Kasumi-1 (cell line): ENCODE measurements at places on chromosomes 3 and 15.

DNA sequence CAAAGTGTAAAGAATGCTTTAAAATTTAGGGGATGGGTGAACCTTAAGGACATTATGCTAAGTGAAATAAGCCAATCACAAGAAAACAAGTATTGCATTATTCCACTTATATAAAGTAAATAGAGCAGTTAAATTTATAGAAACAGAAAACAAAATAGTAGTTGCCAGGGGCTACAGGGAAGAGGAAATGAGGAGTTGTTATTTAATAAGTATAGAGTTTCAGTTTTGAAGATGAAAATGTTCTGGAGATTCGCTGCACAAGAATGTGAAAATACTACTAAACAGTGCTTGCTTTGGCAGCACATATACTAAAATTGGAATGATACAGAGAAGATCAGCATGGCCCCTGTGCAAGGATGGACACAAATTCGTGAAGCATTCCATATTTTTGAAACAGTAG lies 32.0 kb downstream of the DNAH12 start:
- DNase-seq, result no peak

DNA sequence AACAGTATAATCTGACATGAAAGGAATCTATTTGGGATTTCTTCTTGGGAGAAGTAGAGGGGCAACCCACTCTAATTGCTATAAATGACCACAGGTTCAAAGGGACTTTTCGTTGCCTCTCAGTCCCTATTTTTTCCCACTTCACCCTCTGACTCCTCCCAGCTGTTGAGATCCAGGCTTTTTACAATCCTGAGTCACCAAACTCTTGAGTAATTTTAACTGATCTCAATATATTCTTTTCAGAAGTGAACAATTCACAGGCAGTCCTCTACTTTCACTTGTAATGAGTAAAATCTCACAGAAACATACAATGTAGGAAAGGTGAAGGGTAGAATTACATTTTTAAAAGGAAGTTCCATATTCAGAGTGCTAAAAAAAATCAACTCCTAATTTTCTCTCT lies 44.6 kb downstream of the EIF4E3 start:
- DNase-seq, result no peak

- DNase-seq, result no peak
Observed at GRCh38 chr3:171132873-171133272, 106.4 kb upstream of the SLC2A2 start.

- DNase-seq, result peak; percentile 63
Observed at GRCh38 chr3:124995460-124995994, 60.3 kb downstream of the HEG1 start.

GRCh38 chr3:139559541-139559940 lies 20.0 kb upstream of the RBP1 start:
- no peak for DNase-seq

GRCh38 chr15:53072077-53072476 lies 281.9 kb upstream of the ONECUT1 start:
- peak; percentile 27 for DNase-seq

- no peak for DNase-seq
Observed at GRCh38 chr15:98240303-98240702, 279.8 kb downstream of the ARRDC4 start.

- no peak for DNase-seq
Observed at GRCh38 chr15:100048736-100049135, 293.0 kb downstream of the ADAMTS17 start.

GRCh38 chr15:51260202-51260601 lies 78.2 kb downstream of the CYP19A1 start:
- DNase-seq, result no peak

DNA sequence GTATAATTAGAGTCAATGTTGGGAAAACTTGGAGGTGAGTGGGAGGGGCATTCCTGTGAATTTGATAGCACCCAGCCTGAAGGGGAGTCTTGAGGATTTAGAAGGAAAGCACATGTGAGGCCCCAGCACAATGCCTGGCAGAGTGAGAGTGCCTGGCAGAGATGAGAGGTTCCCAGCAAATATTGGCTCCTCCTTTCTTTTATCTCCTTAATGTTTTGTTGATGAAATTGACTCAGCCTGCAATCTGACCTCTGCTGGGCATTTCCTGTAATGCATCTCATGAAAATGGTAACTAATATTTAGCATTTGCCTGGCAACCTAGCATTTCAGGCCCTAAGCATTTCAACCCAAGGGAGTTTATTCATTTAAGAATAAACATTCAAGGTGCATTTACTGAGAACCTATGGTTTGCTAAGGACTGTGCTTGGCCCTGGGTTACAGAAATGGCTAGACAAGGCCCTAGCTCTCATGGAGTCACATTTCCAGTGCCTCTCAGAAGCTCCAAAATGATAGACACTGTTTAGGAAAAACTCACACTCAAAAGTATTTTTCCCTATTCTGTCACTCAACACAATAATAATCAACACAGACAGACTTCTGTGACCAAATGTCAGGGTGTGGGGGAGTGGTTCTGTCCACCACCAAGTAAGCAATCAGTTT lies 19.0 kb downstream of the PDHB start:
- DNase-seq, result peak; percentile 84

DNA sequence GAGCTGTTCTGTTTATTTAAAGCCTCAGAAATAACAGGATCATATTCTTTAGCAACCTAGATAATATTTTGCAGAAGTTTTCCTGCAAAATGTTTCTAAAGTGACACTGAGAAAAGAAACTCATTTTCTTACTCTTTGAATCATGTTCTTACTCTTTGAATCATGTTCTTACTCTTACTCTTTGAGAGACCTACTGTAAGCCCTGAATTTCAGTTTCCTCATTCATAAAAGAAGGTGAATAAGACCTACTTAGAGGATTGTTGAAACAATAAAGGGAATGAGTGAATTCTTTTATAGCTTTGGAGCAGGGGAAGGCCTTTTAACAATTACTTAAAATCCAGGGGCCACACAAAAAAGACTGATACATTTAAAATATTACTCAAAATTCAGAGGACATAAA lies 221.7 kb upstream of the CMC1 start:
- DNase-seq, result no peak

DNA sequence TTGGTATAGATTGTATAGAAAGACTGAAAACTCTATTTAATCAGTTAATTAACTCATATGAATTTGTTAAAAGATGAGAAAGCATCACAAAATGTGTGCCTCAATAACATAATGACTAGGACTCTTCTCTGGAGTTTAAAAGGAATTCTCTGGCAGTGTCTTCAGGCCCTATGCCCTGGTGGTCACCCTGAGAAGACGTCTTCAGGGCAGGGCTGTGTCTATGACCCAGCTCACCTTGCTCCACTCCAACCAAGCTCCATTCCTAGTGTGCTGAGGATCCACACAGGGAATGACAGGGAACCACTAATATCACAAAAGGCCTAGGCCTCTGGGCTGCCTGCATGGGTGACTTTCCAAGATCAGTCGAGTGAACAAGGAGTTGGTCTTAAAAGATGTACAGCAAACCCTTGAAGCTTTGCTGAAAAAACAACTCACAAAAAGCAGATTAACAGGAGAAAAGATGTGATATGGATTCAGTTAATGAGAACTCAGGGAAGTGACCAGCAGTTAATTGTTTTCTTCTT lies 156.6 kb downstream of the SNRK start:
- no peak for DNase-seq

GRCh38 chr3:194272861-194273742 lies 78.0 kb downstream of the CPN2 start:
- no peak for DNase-seq

GRCh38 chr3:71543371-71544016 lies 40.0 kb downstream of the FOXP1 start:
- DNase-seq, result peak; percentile 54

GRCh38 chr3:138213398-138214085 lies 26.4 kb downstream of the ARMC8 start:
- DNase-seq, result peak; percentile 56

DNA sequence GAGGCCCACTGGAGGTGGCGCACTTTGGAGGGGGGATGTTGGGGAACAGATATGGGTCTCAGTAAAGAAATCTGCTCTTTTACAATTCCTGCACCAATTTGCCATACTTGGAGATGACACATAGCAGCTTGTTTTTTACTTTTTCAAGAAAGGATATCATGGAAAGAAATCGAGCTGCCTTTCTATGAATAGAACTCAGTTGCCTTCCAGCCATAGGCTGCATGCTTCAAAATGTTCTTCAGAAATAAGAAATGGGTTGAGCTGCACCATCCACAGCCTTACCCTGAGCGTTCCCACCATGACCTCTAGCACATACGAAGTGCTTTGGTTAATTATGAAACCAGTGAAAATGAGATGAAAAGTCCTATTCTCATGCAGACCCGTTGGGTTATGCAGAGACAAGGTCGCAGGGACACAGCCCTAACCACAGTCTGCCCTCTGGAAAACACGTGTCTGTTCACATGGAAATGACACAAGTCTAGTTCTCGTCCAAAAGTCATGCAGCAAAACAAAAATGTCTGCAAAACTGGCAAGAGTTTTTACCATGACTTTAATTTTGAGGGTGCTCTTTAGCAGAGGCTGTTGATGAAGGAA lies 36.3 kb downstream of the NGRN start:
- DNase-seq, result no peak

DNA sequence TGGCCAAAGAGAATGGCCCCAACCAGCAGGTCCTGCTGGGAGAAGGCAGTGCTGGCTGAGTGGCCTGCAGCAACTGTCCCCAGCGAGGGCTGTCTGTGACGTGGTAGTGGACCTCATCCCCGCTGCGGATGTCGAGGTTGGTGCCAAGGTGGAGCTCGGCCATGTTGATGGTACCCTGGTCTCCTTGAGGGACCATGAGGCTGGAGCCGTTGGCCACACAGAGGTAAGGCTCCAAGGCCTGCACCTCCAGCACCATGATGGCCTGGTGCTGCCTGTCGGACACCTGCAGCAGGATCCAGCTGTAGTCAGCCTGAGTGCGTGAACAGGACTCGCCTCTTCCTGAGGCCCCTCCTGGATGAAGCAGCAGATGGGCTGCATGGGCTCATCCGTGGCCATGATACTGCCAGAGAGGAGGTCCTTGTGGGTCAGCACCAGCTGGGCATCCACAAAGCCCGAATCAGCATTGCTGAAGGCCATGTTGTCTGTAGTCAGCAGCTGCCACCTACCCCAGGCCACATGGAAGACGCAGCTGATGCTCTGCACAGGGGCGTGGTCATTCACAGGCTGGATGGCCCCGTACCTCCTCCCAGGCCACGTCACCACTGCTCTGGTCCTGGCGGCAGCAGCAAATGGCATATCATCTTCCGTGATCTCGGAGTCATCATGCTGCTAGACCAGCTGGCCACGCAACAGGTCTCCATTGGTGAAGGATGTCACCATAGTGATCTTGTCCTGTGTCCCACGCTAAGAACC lies 167.5 kb downstream of the GOLGA6L4 start:
- DNase-seq, result no peak

DNA sequence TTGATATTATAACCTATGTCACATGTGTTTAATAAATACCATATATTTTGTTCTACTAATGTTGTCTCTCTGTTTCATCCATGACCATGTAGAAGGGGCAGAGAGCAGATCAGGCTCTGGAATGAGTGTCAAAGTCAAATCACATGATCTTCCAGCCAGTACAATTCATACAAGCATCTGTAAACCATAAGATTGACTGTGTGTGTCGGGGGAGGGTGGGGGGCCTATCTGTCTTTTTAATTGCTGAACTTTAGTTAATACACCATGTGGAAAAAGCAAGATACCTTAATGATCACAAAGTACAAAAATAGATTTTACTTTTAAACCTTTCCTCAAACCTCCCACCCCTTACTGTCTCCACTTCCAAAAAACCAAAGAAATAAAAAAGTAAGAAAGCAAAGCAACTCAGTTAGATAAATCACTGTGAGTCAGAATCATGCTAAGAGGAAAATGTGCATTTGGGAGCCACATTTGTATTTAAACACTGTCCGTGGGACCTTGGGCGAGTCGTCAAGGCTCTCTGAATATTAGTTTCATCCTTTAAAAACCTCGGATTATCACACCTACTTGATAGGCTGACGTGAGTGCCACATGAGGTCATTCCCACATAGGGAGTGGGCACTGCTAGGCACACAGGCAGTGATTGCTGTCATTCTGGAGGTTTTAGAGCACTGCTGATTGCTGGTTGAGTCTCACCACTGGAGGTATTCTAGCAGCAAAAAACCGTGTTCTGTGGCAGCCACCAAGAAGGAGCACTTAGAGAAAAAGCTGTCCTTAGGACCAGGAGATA lies 21.0 kb upstream of the POLR2M start:
- DNase-seq, result no peak

GRCh38 chr15:59262316-59262715 lies 55.7 kb downstream of the LDHAL6B start:
- no peak for DNase-seq

- no peak for DNase-seq
Observed at GRCh38 chr3:33355611-33356010, 78.4 kb downstream of the FBXL2 start.

- DNase-seq, result no peak
Observed at GRCh38 chr3:136989781-136990524, 32.2 kb downstream of the IL20RB start.

GRCh38 chr3:28850186-28850585 lies 430.7 kb upstream of the RBMS3 start:
- no peak for DNase-seq

DNA sequence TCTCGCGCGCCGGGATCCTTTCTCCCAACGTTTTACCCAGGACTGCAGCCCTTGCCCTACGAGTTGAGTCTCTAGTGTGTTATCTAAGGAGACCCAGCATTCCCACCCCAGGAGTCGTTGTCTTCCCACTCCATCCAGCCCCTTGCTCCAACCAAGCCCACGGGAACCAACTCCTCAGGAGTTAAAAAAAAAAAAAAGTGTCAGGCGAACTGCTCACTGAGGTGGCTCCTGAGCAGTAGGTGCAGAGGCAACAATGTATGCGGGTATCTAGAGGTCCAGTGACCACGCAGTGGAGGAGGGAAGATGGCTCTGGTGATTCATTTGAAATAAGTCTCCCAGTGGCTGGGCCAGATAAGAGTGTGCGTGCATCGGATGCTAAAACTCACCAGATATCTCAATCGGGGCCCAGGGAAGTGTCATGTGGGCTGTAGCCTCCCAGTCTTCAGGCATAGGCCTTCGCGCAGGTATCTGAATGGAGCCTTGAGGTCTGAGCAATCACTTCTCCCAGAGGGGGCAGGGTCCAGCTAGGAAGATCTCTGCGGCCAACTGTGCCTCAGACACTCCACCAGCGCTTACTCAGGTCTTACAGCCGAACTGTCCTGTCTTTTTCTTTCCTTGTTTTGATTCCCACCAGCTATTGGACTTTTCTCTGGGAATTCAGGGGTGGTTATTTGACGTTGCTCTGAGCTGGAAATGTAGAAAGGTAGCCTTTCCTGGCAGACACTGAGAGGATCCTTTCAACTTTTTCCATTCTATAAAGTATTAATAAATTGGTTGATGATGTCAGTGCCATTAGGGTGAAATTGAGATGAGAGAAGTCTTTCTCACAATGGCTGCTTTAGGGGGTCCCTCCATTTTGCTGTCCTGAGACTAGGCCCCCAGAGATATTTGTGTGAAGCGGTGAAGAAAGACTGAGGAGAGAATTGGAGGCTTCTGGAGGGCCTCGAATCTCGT lies 21.0 kb downstream of the ZIC4 start:
- DNase-seq, result no peak

- DNase-seq, result no peak
Observed at GRCh38 chr3:104553121-104553520, 813.6 kb upstream of the ALCAM start.

- DNase-seq, result no peak
Observed at GRCh38 chr3:167198949-167199600, 181.0 kb downstream of the ZBBX start.

- no peak for DNase-seq
Observed at GRCh38 chr15:52523192-52523591, 5.5 kb downstream of the MYO5A start.

GRCh38 chr3:111972891-111973290 lies 5.9 kb upstream of the ABHD10 start:
- DNase-seq, result no peak
